Esophagus squamous epithelium (tissue), 5 donors: ENCODE measurements at places on chromosomes 11 and 22.

GRCh38 chr11:81886406-81887075 lies 847.1 kb downstream of the FAM181B start:
- DNase-seq = no peak

DNA sequence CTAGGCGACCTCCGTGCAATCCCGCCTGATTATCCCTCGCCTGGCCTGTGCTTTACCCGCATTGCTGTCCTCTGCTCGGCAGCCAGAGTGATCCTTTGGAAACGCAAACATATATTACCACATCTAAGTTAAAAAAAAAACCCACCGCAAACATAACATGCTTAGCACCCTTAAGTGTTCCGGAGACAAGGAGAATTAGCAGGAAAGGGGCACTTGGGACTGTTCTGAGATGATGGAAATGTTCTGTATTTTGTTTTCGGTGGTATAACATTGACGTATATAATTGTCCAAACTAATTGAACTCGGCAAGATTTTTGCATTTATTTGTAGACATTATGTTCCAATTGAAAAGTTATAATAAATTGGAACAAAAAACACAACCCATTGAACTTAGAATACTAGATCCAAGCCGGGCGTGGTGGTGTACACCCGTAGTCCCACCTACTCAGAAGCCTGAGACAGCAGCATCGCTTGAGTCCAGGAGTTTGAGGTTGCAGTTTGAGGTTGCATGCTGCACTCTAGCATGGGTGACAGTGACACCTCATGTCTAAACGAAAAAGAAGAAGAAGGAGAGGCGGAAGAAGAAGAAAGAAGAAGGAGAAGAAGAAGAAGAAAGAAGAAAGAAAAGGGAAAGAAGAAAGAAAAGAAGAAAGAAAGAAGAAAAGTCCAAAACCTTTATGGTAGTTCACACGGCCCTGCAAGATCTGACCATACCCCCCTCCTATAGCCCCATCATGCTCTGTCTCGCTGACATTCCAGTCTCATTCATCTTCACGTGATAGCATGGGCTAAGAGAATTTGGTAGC lies 604 bp upstream of the POLR3H start:
- no peak for DNase-seq

DNA sequence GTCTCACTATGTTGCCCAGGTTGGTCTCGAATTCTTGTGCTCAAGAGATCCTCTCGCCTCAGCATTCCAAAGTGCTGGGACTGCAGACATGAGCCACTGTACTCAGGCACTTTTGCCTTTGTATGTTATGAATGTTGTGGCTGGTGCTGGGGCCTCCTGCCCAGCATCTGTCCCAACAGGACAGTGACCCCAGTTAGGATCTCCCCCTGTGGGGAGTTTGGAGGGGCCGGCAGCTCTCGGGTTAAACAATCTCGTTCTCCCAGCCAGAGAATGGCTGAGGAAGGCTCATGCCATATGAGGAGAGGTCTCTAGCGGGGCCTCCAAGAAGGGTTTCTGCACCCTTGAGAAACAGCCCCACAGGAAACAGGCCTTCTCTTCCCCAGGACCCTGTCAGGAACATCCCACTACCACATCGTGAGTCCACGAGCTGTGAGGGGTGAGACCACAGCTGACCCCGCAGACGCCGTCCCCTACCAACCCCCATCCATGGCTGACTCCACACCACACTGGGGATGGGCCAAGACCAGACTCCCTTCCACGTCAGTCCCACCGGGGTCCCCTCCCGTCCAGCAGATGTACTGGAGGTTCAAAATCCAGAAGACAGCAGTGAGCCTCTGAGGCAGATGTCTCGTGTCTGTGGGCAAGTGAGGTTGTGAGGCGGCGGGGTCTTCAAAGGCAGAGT lies 54.1 kb downstream of the SHANK2 start:
- no peak for DNase-seq

DNA sequence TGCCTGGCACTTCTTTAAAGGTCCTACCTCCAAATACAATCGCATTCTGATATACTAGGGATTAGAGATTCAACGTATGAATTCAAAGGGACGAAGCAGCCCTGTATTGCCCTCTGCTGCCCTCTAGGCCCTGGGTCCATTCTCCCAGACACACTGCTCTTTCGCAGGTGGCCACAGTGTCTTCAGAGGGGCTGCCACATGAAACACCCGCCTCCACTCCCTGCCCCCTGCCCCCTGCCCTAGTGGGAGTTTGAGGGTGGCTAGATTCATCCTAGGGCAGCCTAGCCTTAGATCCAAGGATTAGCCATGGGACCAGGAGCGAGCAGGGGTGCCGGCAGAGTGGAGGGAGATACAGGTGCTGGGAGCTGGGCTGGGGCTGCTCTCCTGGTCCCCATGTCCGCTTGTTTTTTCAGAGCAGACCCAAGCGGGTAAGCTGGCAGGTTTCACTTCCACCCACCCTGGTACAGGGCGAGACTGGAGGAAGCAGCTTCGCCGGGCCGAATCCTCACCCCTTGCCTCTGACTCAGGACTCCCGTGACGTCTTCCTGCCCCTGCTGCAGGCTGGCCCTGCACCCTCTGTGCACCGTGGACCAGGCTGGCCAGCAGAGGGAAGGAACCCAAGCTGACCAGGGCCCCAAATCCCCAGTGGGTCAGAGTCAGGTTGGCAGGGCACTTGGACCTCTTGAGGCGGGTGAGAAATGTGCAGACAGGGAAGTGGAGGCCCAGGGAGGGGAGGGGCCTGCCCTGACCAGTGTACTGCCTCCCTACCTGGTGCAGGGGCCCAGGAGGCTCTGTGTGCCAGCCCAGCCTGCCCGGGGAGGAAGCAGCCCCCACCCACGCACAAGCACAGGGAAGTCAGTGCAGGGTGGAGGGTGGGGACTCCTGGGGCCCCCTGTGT lies 28.4 kb upstream of the HMOX1 start:
- DNase-seq = peak; percentile 52

DNA sequence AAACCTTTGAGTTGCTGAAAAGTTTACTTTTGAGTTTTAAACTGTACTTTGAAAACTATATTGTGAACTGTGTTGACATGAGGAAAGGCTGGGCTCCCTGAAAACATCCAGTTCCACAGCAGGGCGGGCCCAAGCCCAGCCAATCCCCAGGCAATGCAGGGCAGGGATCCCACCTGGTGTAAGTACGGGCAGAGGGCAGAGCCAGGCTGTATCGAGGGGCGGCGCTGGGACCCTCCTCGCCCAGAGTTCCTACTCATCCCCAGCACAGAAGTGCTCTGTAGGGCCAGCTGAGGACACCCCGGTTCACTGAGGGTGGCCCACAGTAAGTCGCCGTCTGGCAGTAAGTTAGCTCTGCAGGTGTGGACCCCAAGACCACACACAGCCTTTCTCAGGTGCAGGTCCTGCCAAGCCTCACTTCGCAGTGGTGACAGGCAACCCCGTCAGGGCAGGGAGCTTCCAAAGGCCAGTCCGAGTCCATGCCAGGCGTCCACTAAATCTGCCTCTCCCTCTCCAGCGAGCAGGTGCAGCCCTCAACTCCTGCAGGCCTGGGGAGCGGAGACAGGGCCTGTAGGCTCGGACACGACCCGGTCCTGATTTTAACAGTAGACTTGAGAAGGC lies 6.3 kb downstream of the RASSF7 start:
- no peak for DNase-seq

DNA sequence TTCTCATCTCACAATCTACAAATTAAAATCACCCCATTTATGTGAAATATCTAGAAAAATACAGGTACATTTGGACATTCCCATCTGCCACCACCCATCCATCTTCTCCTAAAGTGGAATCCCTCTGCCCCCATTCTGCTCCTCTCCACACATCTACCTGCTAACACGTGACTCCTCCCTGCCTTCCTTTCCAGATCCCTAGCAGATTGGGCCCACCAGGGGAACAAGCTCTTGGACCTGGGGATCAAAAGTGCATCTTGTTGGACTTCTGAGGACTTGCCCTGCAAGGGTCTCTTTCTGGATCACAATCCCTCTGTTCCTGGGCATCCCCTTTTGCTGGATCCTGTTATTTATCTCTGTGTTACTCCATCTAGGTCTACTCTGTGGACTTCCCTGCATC lies 107.6 kb downstream of the ZNF280B start:
- DNase-seq = no peak

- no peak for DNase-seq
Observed at GRCh38 chr22:27772984-27773498, 28.5 kb downstream of the MN1 start.

DNA sequence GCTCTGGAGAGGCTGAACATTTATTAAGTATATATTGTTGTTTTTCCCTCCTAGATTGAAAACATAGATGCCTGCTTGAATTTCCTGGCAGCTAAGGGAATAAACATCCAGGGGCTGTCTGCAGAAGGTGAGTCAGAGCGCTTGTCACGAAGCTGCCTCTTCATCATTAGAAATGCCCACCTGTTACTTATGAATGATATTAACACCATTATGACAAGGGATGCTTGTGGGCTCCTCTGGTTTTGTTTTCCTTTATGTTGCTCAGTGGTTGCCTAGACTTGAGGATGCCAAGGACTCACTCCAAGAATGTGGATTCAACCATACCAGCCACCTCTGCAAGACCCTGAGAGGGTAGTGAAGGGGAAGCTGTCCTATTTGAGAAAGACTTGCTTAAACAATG lies 156.2 kb downstream of the NAV2 start:
- no peak for DNase-seq
